ENCODE measurements at places on chromosomes 1 and 21. TPM values are rescaled to one million over a fixed set of nuclear protein-coding genes. Genes with fewer than 3 reads are reported as not detected.

The CFAP45 gene
- total RNA-seq: 0.10 TPM

GRCh38 chr1:226629210-226629895, 80.8 kb downstream of the STUM start:
- no peak for DNase-seq

The FTCD gene
- 0.92 TPM for total RNA-seq

GRCh38 chr1:216464489-216464888, 41.2 kb upstream of the USH2A start:
- DNase-seq: no peak

GRCh38 chr21:44703731-44704635, 7.0 kb downstream of the KRTAP10-12 start:
- no peak for DNase-seq

DNA sequence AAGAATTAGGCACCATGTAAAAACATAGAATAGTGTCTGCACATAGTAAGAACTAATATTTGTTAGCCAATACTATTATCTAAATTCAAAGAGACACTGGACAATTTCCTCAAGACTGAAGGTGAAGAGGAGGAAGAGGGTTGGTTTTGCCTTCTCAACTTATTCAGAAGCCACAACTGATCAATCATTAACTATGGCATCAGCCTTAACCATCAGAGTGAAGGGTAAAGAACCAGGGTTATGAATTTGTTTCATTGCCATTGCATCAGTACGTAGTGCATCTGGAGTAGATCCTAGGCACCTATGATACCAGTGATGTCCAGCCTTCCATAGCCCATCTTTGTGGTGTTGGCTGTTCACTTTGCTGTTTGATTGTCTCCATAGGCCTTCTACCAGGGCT, 421.7 kb upstream of the DEPDC1 start:
- DNase-seq: no peak

The C1orf115 gene
- total RNA-seq: 20.6 TPM

- DNase-seq: no peak
Measured at GRCh38 chr1:211479624-211480023, 12.3 kb downstream of the RD3 start.

The TMEM200B gene
- total RNA-seq: 11.0 TPM

- DNase-seq: no peak
Measured at GRCh38 chr1:20733360-20733975, 965 bp upstream of the SH2D5 start.

The CAPN8 gene
- total RNA-seq: 0.62 TPM

DNA sequence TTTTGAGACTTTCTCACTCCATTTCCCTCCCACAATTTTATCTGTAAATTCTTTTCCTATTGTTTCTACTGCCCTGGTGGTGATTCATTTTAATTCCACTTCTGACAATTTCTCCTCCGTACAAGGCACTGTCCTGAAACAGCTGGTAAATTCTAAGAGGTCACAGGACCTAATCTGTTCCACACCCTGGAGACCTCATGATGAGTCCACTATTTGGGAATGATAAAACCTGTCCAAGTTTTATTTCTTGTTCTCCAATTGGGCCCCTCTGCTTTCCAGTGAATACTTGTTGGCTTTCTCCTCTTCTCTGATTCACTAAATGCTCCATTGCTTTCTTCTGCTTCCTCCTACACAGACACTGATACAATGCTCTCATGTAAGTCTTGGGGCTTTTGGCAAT, 343.1 kb upstream of the DUSP10 start:
- no peak for DNase-seq

The TMPRSS2 gene
- 6.1 TPM for total RNA-seq

DNA sequence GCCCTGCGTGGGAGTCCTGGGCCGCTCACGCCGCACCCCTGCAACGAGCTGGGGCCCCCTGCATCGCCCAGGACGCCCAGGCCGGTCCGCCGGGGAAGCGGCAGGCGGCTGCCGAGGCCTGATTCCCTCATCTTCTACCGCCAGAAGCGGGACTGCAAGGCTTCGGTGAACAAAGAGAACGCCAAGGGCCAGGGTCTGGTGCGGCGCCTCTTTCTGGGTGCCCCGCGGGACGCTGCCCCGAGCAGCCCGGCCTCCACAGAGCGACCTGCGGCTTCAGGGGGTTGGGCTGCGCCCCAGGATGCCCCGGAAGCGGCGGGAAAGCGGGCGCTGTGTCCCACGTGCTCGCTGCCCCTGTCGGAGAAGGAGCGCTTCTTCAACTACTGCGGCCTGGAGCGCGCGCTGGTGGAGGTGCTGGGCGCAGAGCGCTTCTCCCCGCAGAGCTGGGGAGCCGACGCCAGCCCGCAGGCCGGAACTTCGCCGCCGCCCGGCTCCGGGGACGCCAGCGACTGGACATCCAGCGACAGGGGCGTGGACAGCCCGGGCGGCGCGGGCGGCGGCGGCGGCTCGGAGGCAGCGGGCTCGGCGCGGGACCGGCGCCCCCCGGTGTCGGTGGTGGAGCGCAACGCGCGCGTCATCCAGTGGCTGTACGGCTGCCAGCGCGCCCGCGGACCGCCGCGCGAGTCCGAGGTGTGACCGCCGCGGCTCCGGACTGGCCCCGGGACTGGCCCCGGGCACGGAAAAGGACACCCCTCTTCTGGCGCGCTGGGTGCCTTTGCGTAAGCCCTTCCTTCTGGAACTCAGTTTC, 2.7 kb downstream of the FAM110D start:
- DNase-seq: peak; percentile 69

- no peak for DNase-seq
Measured at GRCh38 chr1:6075748-6076147, 30.1 kb downstream of the KCNAB2 start.
